ENCODE measurements at places on chromosomes 4 and X.
A peak's percentile ranks its signal among the peaks of the same experiment; 100 is the strongest.

DNA sequence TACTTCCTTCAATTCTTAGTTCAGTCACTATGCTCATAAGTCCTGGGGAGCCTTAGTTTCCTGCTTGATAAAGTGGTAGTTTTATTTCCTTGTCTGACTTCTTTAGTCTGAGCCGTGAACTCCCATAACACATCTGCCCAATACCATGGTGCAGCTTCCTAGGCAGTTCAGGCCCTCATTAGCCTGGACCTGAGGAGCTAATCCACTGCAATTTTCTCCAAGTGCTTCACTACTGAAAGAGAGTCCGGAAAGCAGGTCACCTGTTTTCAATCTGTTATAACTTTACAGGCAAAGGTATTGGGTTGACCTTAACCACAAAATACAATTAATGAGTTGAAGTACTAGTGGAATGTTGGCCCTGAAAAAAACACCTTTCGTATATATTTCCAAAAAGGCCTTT is 245.4 kb upstream of the BOD1L1 start:
- no peak for DNase-seq

DNA sequence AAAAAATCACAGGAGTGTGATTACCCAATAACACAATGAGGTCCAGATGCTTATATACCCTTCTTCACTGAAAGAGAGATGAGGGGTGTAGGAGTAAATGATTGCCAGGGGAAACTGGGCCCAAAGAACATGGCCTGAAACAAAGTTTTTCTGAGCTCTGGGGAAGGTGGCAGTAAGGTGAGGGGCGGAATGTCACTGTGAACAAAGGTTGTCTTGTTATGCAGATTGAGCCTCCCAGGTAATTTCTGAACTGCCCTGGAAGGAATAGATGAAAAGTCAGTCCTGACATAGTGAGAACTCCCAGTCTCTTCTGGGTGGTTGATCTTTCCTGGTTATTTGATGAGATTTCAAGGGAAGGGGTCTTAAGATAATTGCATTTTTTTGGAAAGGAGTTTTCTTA is 2.5 kb upstream of the TMEM47 start:
- no peak for DNase-seq

DNA sequence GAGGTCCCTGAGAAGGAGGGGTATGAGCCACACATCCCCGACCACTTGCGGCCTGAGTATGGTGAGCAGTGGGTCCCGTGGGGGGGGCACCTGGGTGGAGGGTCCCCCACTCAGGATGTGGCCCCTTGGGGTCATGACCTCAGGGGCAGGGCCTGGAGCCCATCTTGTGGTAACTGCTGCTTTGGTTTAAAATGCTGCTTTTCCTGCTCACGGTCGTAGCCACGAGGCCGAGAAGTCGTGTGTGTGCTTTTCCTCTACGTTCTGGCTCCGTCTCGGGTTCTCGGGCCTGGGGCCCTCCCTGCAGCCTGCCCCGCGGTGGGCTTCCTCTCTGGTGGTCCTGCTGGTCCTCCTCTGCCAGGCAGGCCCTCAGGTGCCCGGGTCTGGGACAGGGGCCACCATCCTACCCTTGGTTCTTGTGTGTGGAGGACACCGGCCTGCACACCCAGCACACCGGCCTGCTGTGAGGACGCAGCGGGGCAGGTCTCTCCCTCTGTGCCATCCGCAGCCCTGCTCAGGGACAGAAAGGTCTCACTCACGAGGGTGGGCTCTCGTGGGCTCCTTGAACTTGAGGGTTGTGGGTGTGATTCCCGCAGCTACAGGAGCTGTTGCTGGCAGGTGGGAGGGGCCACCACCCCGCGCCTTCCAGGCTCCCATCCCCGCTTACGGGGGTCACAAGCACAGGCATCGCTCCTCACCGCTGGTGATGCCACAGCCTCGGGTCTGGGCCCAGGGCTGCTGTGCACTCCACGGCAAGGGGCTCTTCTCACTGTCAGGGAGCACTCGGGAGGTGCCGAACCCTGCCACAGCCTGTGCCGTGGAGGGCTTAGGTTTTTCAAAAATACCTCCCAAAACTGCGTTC is 19.6 kb downstream of the UVSSA start:
- DNase-seq: no peak

- DNase-seq: no peak
Measured at GRCh38 chr4:77044461-77045150, 31.2 kb downstream of the CCNI start.

- peak; percentile 61 for DNase-seq
Measured at GRCh38 chr4:8188743-8189550, 10.1 kb upstream of the SH3TC1 start.

GRCh38 chr4:85681921-85682320 is 207.0 kb downstream of the ARHGAP24 start:
- no peak for DNase-seq

DNA sequence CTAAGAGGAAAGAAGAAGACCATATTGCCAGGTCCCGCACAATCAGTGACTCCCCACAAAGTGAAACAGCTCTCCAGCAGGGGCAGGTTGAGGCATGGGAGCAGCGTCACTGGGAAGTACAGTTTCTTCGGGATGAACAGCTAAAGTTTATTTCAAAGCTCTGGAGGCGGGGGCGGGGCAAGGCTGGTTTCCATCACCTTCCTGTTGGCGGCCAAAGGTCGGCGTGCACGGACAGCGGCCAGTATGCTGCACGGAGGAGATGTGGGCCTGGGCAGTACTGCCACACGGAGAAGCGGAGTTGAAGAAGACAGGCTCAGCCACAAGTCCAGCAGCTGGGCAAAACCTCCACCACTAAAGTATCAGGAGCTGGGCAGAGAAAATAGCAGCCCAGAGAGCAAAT is 951 bp upstream of the ZNF518B start:
- no peak for DNase-seq

DNA sequence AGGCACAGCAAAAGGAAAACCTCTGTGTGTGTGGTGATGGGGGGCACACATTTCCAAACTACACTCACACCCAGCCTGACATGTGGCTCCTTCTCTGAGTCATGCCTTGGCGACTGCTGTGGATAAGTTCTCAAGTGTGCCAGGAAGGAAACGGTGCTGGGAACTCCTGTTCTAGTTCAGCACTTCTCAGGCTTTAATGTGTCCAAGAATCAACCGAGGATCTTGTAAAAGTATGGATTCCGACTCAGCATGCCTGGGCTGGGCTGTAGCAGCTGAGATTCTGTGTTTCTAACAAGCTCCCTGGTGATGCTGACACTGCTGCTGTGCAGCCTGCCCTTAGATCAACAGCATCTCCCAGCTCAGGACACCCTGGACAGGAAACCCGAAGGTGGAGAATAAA is 20.2 kb downstream of the CLNK start:
- DNase-seq: no peak

- DNase-seq: no peak
Measured at GRCh38 chrX:6930307-6930849, 217.1 kb upstream of the STS start.

Data from caudate nucleus (tissue), 63 donors.